Smooth muscle cell of the brain vasculature (primary cell): ENCODE measurements at places on chromosomes 4 and X.

- DNase-seq: no peak
Observed at GRCh38 chrX:621705-622503, 8.7 kb upstream of the SHOX start.

DNA sequence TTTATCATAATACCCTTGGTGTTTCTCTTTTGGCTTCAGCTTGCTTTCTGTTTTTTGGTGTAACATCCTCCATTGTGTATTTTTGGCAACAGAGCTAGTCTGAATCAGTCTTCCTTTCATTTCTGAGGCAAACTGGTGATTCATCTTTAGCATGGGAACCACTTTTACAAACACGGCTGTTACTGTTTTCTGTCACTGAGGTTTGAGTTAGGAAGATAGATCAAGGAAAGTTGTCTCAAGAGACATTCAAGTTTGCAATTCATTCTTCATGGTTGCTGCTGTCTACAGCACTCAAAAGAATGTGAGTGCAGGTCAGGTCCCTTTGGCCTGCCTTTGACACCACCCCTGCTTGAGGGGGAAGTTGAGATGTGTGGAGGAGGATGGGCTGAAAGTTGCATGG, 36.3 kb downstream of the IL21 start:
- no peak for DNase-seq

DNA sequence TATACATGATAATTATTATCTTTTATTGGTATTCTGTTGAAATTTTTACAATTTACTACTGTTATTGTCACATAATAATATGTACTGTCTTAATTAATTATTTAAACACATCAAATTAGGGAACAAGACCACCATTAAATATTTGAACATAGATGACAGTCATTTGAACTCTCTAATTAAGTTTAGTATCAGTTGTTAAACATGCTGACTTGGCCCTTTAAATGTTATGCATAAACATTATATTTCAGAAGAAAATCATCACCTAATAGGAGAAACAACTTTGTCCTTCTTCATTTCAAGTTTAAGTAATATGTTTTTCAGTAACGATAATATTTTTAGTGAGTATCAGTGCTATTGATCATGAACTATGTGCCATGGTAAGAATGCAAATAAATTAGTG, 623.5 kb upstream of the GNPDA2 start:
- no peak for DNase-seq

DNA sequence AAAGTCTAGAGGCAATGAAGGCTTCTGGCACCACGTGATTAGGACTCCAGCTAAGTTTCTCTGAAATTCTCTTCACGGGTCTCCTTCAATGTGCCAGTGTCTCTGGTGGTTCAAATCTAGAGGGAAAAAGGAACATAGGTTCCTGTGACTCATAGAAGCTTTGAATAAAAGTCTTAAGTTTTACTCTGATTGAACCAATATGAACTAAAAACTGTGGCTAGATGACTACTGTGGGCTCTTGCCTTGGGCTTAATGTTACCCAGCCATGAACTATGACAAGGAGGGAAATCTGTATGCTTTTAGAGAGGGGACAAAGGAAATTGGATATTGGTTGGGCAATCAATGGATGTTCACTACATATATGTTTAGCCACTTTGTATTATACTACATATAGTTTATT, 49.9 kb upstream of the TEX13D start:
- no peak for DNase-seq

- DNase-seq: no peak
Observed at GRCh38 chrX:9542761-9543111, 77.9 kb downstream of the TBL1X start.
